Inflammatory macrophage treated with lipopolysaccharide for 4 hours (primary cell): ENCODE measurements at places on chromosomes 7 and 10.
A peak's percentile ranks its signal among the peaks of the same experiment; 100 is the strongest.

GRCh38 chr7:111090846-111091245, at the start of gene LRRN3:
TSS of gene LRRN3 (plus strand) at chr7:111091127. CDS start at chr7:111122773, 31,646 bp downstream.
- DNase-seq, result no peak

GRCh38 chr10:62341419-62341818, 32.8 kb upstream of the ZNF365 start:
- DNase-seq, result no peak

DNA sequence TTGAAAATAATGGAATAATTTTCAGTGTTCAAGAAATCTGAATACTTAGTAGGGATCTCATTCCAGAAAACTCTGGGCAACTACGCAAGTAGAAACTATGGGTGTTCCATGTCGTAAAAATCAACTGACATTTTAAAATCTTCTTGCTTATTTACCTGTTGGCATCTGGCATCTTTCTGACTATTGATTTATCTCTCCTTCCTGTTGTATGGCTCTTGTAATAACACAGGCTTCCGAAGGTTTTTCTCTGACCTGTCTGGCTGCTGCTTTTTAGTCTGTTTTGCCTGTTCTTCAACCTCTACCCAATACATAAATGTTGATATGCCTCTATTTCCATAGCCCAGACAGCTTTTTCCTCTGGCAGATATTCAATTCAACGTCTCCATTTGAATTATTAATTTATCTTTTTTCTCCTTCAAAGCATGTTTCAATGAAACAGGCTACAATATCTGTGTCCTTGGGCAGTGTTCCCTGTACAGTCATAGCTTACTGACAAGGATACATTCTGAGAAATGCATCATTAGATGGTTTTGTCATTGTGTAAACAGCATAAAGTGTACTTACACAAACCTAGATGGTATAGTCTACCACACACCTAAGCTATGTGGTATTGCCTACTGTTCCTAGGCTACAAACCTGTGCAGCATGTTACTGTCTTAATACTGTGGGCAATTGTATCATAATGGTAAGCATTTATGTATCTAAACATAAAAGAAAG, 105.9 kb upstream of the ETV1 start:
- no peak for DNase-seq

DNA sequence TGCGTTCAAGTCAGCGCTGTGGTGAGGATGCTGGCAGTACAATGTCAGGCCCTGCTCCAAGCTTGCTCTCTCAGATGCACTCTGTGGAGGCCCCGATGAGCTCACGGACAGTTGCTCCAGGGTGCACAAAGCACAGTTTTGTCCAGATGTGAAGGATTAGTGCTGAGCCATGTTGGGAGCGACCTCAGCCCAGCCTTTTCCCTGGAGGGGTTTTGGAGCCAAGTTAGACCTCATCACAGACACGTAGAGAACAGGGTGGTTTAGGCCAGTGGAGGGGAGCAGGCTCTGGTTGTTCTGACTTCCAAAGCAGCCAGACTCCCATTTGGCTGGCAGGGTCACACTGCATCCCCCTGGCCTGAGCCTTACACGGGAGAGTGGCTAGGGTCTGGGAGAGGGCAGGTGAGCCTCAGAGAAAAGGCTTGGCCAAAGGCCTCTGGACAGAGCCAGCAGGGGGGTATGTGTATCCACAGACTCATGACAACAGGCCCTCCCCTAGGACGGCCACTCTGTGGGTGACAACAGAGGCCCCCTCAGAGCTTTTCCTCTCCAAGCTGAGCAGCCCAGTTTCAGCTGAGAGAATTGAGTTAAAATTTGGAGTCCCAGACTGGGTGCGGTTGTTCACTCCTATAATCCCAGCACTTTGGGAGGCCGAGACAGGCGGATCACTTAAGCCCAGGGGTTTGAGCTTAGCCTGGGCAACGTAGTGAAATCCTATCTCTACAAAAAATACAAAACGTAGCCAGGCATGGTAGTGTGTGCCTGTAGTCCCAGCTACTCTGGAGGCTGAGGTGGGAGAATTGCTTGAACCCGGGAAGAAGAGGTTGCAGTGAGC, 4.7 kb downstream of the PLAC9 start:
- no peak for DNase-seq

DNA sequence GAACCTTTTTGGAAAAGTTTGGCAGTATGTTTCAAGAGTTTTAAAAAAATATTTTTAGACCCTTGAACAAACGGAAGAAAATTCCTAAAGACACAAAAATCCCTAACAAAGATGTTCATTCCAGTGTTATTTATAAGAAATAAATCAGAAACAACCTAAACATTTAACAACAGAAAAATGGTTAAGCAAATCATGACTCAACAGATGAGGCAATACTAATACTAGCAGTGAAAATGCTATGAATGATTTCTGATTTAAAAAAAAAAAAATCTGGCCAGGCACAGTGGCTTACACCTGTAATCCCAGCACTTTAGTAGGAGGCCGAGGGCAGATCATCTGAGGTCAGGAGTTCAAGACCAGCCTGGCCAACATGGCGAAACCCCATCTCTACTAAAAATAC, 61.0 kb downstream of the ARHGAP12 start:
- peak; percentile 42 for DNase-seq

- no peak for DNase-seq
Measured at GRCh38 chr7:107778283-107778682, 24.7 kb downstream of the SLC26A3 start.

DNA sequence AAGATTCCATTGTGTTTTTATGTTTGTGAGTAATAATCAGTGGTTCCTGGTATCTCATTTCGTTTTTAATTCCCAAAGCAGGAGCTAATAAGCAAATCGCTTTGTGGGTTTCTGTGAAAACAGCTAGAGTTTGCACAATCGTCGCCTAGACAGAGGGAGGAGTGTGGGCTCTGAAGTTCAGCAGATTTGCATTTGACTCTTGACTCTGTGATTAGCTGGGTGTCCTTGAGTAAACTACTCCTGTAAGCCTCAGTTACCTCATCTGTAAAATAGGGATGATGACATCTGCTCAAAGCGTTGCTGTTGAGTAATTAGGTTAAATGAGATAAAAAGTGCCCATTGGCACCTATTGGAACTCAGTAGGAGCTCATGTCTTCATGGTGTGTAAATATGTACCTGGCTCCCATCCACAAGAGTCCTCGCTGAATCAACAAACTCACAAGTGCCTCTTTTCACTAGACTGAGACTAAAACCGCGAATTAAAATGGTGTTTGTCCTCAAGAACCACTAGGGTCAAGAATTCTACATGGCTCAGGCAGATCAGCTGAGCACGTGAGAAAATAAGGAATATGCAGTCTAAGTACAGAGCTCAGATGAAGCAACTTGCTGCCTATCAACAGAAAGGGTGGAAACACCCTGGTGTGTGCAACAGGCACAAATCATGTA, 385.8 kb upstream of the C7orf33 start:
- no peak for DNase-seq

DNA sequence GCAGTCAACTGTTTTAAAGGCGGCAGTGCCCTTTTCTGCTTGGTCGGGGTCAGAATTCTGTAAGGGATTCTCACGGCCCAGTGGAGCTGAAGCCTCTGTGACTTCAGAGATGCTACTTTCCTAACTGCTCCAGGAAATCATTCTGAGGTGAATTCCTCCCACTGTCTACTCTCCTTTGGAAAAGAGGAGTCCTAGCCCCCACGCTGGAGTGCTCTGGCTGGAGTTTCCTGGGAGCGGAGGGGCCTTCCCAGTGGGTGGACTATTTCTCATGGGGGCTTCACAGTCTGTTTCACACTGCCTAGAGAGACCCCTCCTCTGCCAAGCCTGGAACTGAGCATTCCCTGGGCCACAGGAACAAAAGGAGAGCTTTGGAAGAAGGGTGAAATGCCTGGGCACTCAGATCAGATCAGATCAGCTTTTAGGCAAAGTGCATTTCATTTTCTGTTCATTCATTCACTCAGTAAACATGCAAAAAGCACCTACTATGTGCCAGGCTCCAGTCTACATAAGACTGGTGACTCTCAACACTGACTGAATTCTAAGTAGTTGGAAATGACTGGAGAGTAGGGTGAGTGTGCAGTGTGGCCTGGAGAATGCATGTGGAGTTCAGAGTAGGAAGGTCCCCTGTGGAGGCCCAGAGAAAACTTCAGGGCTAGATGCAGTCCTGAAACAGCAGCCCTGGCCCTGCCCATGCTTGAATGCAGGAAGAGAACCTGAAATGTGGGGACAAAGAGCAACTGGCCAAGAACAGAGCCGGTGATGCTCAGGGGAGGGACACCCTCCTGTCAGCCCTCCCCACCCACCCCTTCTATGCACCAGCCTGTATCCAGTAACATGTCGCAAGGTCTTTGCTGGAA, 12.2 kb downstream of the ZNF488 start:
- no peak for DNase-seq
